ENCODE measurements at places on chromosomes 6 and 20.

GRCh38 chr6:6633898-6634734 is 45.6 kb downstream of the LY86 start:
- no peak for DNase-seq

GRCh38 chr20:5920581-5920980 is 29.8 kb downstream of the TRMT6 start:
- no peak for DNase-seq

- DNase-seq, result no peak
Observed at GRCh38 chr6:107741191-107741680, 82.9 kb downstream of the SCML4 start.

DNA sequence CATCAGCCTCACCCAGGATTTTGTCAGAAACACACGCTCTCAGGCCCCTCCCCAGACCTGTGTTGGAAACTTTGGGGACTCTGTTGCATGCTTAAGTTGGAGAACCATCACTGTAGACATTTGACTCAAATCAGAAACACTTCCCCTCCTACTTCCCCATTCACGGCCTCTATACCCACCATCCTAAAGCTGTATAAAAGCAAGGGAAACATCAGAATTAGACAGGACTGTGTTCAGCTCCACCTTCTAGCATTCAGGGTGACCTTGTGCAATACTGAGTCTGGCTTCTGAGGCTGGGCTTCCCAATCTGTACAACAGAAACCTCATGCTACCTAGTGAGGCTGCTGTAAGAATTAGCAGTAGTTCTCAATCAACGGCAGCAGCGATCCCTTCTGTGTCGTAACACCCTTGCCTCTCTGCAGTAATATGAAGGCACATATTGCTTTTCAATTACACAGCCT is 252.3 kb downstream of the LY86 start:
- DNase-seq, result no peak

DNA sequence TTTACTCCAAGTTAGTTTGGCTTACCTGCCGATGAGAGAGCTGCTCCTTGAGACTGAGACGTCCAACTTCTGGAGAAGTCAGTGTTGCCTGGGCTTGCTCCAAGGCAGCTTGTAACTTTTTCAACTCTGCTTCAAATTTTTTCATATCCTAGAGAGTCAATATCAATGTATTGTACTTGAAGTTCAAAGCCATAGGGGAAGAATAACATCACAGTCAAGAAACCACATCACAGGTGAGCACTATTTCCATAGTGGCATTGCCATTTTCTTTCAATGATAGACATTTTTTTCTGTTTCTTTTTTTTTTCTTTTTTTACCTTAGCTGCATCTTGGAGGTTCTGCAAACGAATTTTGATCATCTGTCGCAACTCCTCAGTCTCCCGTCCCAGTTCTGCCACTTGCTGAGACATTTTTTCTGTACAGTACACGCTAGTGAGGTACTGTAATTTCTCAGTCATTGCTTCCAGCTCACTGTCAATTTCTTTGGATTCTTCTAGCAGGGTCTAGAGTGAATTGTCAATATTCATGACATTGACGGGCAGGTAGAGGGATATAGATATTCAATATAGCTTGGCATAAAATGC is 326.7 kb downstream of the SYNE1 start:
- DNase-seq, result no peak

- no peak for DNase-seq
Observed at GRCh38 chr6:37547564-37548061, 47.9 kb upstream of the CCDC167 start.

DNA sequence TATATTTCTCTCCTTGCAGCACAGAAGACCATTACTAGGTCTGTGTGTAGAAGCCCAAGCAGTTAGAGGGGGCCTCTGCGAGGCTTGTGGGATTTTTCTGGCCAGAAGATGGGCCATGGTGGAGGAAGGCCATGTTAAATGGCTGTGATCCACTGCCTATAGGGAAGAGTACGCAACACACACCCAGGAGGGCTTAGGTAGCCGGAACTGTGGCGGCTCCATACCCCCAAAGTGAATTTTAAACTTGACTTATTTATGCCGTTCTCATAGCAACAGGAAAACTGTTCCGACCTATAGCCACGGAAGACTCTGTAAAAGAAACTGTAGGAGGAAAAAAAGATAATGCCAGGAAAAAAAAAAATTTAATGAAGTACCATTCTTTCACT is 69.5 kb downstream of the SLX4IP start:
- no peak for DNase-seq

DNA sequence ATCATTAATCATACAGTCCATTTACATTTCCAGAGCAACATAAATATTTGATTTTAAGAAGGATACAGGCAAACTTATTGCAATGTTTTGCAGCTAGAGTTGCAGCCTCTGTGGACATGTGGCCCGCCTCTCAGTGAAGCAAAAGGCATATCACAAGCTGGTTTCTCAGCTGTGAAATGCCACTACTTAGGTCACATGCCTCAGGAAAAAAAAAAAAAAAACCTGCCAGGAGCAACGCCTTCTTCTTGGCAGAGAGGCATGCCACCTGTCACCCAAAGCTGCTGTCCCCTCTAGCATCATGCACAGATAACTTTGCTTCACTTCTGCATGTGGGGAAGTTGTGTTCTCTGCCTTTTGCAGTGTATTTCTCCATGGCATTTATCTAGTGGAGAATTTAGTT is 18.5 kb downstream of the GRM1 start:
- DNase-seq, result peak; percentile 18

- DNase-seq, result no peak
Observed at GRCh38 chr20:4136078-4136966, 121.0 kb upstream of the RNF24 start.

- no peak for DNase-seq
Observed at GRCh38 chr6:26249957-26250697, 114.9 kb upstream of the BTN3A2 start.

DNA sequence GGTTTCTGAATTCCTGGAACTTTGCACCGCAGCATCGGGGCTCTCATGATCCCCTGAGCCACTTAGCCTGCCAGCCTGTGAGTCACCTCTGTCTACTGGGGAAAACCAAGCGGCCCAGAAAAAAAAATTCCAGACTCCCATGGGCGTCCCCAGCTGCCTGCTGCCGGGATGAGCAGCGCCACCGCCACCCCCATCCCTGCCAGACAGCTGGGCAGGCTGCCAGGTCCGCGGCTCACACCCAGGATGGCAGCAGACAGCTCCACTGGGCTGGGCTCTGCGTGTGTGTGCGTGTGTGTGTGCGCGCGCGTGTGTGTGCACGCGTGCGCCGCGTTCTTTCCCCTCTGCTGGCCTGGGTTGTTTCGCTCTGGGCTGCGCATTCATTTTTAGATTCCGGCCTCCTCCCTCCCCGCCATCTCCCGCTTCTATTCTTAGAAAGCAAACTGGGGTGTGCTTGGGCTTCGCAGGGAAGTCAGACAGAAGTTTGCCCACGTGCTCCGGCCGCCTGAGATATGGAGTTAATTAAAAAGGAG is 38.9 kb upstream of the PMEPA1 start:
- DNase-seq, result peak; percentile 56

GRCh38 chr6:43723737-43724295 is 36.2 kb upstream of the MRPS18A start:
- DNase-seq, result no peak

DNA sequence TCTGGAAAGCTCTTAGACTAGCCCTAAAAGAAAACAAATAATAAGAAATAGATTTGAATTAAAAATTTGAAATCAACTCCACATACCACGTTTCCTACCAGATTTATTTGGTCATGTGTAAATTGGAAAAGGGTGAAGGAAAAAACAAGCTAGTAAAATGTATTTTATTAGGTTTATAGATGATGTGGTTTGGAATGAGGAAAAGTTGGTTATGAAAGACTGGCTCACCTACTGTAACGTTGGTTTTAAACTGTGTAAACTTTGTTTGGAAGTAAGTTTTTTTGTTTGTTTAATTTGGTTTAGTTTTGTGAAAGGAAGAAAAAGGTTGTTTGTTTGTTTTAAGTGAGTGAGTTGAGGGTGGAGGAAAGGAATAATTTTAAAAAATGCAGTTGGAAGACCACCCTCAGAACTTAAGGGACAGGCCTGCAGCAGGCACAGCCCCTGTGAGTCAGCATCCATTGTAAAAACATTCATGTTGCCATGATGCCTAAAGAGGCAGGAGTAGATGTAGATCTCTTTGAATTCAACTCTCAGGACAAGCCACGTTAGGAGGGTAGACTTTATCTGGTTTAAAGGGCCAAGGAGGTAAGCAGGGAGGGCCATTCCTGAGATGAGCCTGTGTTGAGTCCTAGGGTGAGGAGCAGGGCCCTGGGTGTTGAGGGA is 93.7 kb upstream of the SCGN start:
- DNase-seq, result no peak

DNA sequence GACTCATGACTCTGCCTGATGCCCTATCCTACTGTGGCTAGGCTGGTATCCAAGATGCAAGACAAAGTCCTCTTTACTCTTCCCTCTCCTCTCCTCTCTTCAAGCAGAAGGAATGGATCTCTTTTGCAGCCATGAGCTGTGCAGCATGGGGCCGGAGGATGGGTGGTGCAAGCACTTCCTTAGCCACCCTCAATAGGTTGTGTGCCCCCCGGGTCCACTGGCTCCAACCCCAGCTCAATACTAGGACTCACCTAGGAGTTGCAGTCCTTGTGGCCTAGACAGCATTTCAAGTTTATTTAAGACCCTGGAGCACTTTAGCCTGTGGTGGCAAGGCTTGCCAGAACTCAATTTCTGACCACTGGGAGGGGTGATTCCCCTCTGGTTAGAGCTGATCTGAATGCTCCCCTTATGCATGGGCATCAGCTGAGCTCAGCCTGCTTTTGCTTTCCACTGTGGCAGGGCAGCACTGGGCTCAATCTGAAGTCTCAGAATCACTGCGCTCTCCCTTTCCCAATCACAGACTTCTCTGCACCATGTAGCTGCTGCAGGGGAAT is 29.0 kb upstream of the GRM4 start:
- DNase-seq, result no peak

- DNase-seq, result no peak
Observed at GRCh38 chr6:169145496-169145895, 108.2 kb downstream of the THBS2 start.

DNA sequence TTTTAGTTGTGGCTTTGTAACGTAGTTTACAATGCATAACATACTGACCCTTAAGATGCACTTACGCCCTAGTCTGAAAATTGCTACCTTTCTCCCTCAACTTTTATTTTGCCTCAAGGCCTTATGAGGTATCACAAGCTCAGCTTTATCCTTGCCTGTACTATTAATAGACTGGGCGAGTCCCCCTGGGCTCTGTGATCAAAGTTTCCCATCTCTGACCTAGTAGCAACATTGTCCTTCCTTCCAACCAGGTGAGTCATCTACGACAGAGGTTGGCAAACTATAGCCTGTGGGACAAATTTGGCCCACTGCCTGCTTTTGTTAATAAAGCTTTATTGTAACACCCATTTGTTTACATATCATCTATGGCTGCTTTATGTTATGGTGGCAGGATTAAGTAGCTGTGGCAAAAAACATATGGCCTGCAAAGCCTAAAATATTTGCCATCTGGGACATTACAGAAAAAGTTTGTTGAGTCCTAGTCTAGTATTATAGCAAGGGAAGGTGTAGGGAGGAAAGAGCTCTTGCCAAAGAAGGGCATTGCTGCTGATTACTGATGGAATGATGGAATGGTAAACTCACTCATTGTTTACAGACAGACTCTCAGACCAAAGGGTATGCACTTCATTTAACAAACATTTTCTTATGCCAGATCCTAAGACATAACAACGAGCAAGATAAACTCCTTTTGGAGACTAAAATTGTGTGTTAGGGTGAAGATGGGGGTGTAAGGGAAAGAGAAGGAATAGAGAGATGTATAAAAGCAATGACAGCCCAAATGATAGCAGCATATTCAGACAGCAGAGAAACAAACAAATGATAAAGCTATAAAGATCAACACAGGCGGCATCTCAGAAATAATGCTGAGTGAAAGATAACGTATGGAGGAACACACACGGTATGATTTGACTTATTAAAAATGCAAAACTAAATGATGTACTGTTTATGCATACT is 74.2 kb downstream of the SLC22A23 start:
- no peak for DNase-seq

DNA sequence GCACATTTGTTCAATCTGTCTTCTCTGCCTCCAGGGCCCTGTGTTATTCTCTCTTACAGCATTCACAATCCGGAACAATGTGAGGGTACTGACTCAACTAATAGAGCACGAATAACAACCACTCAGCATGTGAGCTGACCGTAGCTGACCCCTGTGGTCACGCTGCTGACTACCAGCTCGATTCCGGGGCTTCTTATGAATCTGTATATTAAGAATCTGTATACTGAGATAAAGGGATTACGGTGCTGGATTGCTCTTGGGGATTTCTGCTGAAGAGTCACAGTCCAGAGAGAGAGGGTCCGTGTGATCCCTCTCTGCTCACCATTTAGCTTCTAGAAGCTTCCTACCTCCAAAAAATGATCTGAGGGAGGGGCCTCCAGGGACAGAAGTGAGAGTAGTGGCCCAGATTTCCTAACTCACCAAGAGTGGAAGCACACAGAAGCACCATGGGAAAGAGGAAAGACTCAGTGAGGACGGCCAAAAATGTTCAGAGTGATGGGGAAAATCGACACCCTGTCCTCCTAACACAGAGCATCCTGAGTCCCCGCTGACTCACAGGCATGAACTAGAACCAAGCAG is 156.2 kb downstream of the THBS2 start:
- no peak for DNase-seq

DNA sequence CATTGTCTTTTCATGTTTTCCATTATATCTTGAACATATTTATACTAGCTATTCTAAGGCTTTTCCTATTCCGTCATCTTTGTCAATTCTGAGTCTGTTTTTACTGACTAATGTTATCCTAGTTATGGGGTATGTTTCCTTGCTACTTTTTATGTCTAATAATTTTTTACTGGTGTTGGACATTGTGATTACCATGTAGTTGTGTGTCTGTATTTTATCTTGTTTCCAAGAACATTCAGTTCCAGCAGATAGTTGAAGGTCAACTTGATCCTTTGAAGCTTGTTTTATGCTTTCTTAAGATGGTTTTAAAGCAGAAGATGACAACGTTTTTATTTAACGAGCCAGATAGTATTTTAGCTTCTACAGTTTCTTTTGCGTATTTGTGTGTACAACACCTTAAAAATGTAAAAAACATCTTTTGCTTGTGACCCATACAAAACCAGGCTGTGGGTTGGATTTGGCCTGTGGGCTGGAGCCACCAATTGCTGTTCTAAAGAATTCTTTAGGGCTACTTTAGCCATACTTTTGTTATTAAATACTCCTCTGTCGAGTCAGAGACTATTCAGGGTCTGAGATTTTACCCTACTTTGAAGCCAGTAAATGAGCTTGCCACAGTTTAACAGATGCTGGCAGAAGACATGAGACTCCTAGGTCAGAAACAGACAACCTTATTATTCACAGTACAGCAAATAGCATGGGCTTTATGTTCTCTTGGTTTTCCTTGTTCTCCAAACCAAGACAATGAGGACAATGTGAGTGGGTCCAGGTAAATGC is 38.7 kb upstream of the REV3L start:
- DNase-seq, result no peak

DNA sequence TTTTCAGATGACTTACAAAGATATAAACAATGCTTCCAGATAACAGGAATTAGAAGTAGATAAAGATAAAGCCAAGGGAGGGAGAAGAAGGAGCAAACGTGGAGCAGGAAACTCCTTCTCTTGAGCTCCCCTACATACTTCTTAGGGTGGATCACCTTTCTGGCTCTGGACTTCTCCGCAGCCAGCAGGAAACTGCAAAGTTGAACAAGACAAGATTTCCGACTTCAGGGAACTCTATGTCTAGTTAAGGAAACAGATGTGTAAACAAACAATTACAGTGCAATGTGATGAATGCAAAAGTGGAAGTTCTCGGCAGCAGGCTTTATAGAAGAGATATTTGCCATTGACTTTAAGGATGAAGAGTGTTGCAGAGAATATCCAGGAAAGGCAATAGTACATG is 134.0 kb upstream of the MARCKS start:
- DNase-seq, result no peak

GRCh38 chr20:41902346-41902745 is 284.2 kb upstream of the CHD6 start:
- no peak for DNase-seq

GRCh38 chr20:40669692-40670091 is 19.3 kb downstream of the MAFB start:
- no peak for DNase-seq

Data from anterior cingulate cortex (tissue), 58 donors.